Brain pericyte (primary cell): ENCODE measurements at places on chromosomes 7 and 10.

DNA sequence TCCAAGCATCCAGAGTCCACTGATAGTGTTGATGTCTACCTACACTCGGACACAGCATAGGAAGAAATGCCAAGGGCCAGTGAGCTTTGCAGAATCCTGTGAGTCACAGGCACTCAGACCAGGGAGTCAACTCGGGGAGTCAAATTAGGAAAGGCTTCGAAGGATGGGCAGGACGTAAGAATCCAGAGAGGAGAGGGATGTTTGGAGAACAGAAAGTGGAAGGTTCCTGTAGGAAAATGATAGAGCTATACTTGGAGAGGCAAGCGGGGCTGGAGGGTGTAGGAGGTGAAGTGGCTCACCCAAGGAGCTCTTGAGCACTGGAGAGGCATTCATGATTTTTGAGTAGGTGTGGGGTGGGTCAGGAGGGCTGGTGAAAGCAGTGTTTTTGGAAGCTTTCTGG lies 3.0 kb downstream of the ZYX start:
- DNase-seq = no peak

DNA sequence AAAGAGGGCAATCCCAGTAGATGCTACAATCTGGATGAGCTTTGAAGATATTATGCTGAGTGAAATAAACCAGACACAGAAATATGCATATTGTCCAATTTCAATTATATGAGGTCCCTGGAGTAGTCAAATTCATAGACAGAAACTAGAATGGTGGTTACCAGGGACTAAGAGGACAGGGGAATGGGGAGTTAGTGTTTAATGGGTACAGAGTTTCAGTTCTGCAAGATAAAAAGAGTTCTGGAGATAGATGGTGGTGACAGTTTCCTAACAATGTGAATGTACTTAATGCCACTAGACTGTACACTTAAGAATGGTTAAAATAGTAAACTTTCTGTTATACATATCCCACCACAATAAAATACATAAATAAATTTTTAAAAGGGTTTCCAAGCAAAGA lies 236.6 kb downstream of the ELMO1 start:
- no peak for DNase-seq

GRCh38 chr10:118408181-118408580 lies 66.1 kb upstream of the FAM204A start:
- DNase-seq = no peak

DNA sequence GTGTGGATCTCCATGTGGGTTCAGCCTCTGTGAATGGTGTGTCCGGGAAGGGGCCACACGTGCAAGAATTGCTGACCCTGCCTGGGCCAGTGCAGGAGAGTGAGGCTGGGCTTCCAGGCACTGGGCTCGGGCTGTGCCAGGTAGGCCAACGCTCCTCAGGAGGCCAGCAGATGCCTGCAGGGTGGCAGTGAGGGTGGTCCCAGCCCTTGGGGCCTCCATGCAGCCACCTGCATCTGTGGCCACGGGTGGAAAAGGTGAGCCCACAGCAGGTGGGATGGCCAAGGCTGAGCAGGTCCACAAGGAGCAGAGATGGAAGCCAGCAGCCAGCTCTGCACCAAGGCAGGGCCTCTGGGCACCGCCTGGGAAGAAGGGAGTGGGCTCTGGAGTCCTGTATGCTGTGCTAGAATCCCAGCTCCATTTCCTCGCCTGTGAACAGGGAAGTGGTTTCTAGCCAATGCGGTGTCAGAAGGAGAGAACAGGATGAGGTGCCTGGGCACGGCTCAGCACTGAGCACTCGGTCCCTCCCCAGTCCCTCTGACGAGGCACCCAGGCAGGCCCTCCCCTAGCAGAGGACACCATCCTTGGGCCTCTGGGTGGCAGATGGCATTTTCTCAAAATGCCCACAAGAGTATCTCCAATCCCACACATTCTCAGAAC lies 31.1 kb upstream of the RET start:
- DNase-seq = no peak

- DNase-seq = no peak
Measured at GRCh38 chr7:129859183-129859582, 93.6 kb downstream of the UBE2H start.

GRCh38 chr10:18100669-18101068 lies 39.6 kb upstream of the CACNB2 start:
- no peak for DNase-seq

- peak; percentile 13 for DNase-seq
Measured at GRCh38 chr10:98338896-98339295, 70.9 kb upstream of the LOXL4 start.

GRCh38 chr10:101875068-101875688 lies 31.6 kb upstream of the KCNIP2 start:
- no peak for DNase-seq

- DNase-seq = no peak
Measured at GRCh38 chr7:89943525-89944050, 210.7 kb upstream of the STEAP1 start.

GRCh38 chr10:35794703-35795102 lies 152.6 kb upstream of the FZD8 start:
- no peak for DNase-seq

DNA sequence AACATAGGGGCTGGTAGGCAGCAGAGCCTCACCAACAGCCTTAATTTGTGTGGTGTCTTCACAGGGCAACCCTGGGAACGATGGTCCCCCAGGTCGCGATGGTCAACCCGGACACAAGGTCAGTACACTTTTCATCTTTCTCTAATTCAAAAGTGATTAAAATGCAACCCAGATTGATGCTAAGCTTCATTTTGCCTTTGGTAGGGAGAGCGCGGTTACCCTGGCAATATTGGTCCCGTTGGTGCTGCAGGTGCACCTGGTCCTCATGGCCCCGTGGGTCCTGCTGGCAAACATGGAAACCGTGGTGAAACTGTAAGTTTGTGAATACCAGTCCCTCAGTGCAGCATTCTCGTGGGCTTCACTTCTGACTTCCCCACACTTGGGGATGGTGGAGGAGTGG lies 30.9 kb downstream of the COL1A2 start:
- DNase-seq = no peak

DNA sequence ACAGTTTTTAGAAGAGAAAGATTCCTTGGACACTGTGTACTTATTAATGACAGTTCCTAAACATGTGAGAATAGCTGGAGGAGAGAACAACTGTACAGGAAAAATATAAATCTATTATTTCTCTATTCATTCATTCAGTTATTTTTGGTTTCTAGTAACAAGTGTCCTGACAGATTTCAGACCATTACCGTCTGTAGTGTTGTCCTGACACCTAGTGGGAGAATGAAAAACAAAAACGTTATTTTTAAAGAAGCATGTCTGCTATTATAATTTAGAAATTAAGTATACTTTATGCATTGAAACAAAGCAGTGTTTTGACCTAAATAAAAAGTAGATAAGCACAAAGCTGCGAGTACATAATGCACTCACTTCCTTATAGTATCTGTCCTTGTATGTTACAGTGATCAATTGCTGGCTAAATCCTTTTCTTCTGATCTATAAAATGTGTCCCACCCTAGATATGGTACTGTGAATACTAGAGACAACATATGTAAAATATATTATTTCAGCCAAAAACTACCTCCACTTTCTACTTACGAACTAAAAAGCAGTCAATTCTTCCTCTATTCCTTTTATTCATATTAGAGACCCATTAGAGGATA lies 575.6 kb downstream of the ARL4A start:
- DNase-seq = no peak

DNA sequence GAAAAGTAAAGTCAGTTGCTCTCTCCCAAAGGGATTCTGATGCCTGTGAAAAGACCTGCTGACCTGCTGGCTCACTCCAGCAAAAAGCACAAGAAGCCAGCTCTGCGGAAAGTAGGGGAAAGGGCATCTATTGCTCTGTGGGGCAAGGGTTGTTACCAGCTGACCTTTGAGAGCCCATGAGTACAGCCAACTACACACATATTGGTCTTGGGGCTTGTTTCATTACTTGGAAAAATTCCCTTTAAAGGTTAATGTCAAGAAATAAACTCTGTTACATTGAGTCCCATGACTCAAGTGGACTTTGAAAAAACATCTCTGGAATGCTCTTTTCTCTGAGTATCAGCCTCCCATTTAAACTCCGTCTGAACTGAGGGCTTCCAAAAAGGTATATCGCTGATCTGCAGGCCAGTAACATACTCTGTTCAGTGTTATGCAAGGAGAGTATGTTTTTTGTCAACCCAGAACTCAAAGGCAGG lies 53.2 kb downstream of the PANK1 start:
- no peak for DNase-seq

- no peak for DNase-seq
Measured at GRCh38 chr7:137304624-137305235, 38.8 kb downstream of the PTN start.

DNA sequence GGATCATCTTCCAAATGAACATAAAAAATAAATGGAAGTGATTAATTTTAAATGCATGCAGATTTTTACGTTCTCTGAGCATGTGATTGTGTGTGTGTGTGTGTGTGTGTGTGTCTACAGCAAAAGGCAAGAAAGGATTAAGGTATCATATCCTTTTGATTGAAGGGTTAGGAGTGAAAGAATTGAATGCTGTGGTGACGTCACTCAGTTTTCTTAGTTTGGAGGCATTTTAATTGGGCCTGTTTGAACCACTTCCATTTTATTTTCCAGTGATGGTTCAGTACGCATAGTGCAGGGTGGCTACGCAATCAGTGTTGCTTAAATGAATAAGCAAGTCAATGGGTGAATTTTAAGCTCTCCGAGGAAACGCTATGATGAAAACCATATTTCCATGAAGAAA lies 31.3 kb downstream of the TACC2 start:
- DNase-seq = no peak

- no peak for DNase-seq
Measured at GRCh38 chr7:52406808-52407207, 628.6 kb upstream of the POM121L12 start.

DNA sequence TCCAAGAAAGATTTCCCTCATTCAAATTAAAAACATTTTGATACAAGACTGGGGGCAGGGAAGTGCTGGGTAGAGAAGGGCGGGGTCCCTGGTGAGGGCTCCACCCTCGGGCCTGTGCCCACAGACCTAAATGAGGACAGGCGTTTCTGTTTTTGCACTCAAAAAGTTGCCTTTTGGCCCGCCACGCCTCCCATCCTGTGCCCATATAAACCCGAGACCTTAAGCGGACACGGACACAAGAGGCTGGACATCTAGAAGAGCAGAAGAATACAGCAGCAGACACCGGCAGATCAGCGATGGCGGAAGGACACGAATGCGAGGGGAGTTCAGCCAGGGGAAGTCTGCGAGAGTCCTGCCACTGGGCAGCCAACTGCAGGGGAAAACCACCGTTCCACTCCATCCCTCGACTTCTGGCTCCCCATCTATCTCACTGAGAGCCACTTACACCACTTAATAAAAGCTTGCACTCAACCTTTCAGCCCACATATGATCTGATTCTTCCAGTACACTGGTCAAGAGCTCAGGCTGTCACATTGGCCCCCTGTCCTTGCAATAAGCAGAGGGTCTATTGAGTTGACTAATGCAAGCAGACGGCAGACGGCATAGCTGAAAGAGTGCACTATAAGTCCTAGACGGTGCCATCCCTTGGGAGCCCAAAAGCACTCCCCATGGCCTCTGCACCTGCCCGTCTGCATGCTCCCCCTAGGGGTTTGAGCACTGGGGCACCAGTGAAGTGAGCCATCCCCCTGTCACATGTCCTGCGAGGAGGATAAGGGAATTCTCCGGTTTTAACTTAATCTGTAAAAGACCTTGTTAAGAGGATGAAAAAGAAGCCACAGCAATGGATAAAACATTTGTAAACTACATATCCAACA lies 181.8 kb upstream of the PRSS1 start:
- DNase-seq = no peak
